Activated CD8-positive, alpha-beta T cell treated with anti-CD3 and anti-CD28 coated beads for 36 hours (primary cell): ENCODE measurements at places on chromosomes 5 and 9. TPM values are rescaled to one million over a fixed set of nuclear protein-coding genes. Genes with fewer than 3 reads are reported as not detected.
A peak's percentile ranks its signal among the peaks of the same experiment; 100 is the strongest.

GRCh38 chr5:17709011-17709710 is 74.9 kb downstream of the TAF11L14 start:
- no peaks in the 10 kb centered on the region for H3K36me3 ChIP-seq
- no peak overlapping the region for H3K4me3 ChIP-seq
- H3K27me3 ChIP-seq: no peaks in the 10 kb centered on the region
- no peak for DNase-seq

DNA sequence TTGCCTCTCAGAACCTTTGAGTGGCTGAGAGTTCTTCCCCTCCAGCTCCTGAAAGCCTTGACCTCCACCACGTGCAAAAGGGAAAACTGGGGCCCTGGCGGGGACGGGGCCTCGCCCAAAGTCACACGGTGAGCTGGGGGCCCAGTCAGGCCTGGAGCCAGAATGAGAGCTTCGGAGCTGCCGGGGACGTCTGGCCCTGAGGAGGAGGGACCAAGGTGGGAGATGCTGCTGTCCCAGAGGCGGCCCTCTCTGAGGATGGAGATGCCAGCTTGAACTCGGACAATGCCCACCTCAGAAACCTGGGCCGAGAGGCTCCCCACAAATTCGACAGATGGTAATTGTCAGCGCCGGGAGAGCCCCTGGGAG is 643 bp downstream of the AK8 start:
- no peaks in the 10 kb centered on the region for H3K36me3 ChIP-seq
- peaks cover 13% of the 10 kb centered on the region for H3K4me1 ChIP-seq
- peak overlapping the region; percentile 72 for H3K4me3 ChIP-seq
- H3K27me3 ChIP-seq: no peaks in the 10 kb centered on the region
- no peak for DNase-seq

DNA sequence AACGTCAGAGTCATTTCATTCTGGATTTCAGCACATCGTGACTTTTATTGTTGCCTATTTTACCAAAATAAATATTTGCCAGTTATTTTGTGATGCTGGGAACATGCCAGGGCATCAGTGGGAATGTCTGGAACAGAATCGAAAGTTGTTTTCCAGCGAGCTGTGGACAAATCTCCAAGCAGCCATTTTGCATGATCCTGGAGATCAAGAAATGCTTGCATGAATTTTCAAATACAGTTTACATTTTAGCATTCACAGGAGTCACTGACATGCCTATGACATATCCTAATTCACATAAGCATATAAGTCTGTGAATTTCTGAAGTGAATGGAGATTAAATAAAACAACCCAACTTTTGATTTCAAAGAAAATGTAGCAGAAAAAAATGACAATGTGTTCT is 119.4 kb downstream of the VCAN start:
- H3K4me1 ChIP-seq: no peaks in the 10 kb centered on the region
- no peak overlapping the region for H3K4me3 ChIP-seq
- no peaks in the 10 kb centered on the region for H3K27me3 ChIP-seq
- H3K36me3 ChIP-seq: no peaks in the 10 kb centered on the region
- no peak for DNase-seq

DNA sequence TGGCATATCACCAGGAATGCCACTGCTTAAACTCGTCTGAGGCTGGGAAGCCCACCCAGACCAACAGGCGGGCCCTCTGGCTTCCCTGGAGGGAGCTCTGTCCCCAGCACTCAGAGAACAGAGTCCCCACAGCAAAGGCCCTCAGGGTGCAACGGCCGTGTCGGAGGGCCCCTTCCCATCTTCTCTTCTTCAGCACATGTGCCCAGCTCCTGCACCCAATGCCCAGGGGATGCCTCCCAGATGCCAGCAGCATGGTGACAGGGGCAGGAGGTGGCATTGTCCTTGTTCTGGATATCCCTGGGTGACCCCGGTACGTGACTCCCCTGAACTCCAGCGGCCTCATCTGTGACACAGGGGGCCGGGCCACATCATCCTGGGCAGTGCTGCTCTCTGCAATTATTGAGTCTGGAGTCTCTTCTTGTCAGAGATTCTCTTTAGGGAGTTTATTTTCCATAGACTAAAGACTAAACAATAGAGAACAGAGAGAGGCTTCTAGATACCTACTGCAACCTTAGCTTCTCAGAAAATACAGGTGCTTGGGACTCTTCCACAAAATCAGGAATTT is 13.6 kb upstream of the OLFM1 start:
- no peaks in the 10 kb centered on the region for H3K36me3 ChIP-seq
- peaks cover 2% of the 10 kb centered on the region for H3K4me1 ChIP-seq
- H3K27me3 ChIP-seq: peaks cover 20% of the 10 kb centered on the region
- DNase-seq: no peak
- H3K27ac ChIP-seq: no peak overlapping the region

DNA sequence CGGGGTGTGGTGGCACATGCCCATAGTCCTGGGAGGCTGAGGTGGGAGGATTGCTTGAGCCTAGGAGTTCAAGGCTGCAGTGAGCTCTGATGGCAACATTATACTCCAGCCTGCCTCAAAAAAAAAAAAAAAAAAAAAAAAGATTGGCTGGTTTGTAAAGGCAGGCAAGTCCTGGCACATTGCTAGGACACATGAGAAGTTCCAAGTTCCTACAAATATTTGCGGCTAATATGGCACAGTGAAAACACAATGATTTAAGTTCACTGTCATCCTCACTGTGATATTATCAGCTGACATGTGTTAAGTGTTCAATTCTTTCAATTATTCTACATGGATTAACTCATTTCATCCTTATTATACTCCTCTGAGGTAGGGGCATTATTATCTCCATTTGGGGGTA is 20.1 kb downstream of the TMEM268 start:
- peaks cover 48% of the 10 kb centered on the region for H3K36me3 ChIP-seq
- no peak overlapping the region for H3K4me3 ChIP-seq
- no peak for DNase-seq
- H3K27ac ChIP-seq: no peak overlapping the region
- no peaks in the 10 kb centered on the region for H3K4me1 ChIP-seq
- H3K27me3 ChIP-seq: no peaks in the 10 kb centered on the region

DNA sequence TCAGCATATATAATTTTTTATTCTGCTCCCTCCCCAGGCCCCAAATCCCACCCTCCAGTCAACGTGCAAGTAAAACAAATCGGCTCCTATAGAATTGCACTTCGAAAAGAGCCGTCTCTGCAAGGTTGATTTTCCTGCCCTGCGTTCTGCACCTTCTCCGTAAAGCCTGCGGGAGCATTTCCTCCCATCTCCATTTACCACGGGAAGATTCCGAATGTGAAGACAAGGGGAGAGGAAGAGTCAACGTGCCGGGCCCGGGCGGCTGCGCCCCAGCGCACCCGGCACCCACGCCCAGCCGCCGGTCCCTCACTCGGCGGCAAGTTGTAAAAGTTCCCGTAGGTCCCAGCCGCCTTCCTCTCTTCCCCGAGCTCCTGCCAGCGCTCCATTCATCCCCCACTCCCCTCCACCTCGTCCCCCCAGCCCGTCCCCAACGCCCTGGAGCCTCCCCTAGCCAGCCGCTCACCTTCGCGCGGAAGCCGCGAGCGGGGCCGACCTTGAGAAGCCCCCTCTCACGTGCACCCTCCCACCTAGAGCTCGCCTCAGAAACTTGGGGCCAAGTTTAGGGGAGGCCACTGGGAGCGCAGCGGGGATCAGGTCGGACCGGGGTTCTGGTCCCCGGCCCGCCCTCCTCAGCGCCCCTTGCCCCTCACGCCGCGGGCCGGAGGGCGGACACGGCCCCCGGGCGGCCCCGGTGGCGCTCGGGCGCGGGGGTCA is 431 bp downstream of the BNC2 start:
- no peaks in the 10 kb centered on the region for H3K36me3 ChIP-seq
- no peak for DNase-seq
- H3K4me3 ChIP-seq: no peak overlapping the region
- no peak overlapping the region for H3K27ac ChIP-seq
- H3K27me3 ChIP-seq: peaks cover 38% of the 10 kb centered on the region
- H3K4me1 ChIP-seq: peaks cover 4% of the 10 kb centered on the region

The ZFR gene
- 56.8 TPM for total RNA-seq
